GM12892 (cell line): ENCODE measurements at places on chromosomes 1 and 21.

GRCh38 chr1:30284728-30285475, 438.5 kb downstream of the MATN1 start:
- no peak for DNase-seq

- DNase-seq: no peak
Observed at GRCh38 chr1:125085720-125086591, 3901.2 kb downstream of the SRGAP2C start.

- DNase-seq: no peak
Observed at GRCh38 chr1:150392627-150393026, 28.7 kb downstream of the RPRD2 start.

- DNase-seq: no peak
Observed at GRCh38 chr1:50305808-50306207, 117.4 kb downstream of the DMRTA2 start.

- DNase-seq: no peak
Observed at GRCh38 chr1:61501971-61502916, 222.7 kb downstream of the TM2D1 start.

DNA sequence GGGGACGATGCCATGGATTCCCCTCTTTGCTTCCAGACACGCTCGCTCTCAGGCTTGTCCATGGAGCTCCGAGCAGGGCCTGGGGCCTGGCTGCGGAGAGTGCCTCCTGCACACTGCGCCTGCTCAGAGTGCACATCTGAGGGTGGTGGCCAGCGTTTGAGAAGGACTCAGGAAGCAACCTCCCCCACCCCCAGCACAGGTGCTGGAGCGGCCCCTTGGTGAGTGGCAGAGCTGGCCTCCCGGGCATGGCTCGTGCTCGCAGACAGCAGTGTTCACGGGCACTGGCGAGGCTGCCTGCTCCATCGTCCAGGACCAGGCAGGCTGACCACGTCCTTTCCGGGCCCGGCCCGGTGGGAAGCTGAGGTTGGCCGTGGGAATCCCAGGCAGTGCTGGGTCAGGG, 2.8 kb downstream of the SPATC1L start:
- DNase-seq: no peak

DNA sequence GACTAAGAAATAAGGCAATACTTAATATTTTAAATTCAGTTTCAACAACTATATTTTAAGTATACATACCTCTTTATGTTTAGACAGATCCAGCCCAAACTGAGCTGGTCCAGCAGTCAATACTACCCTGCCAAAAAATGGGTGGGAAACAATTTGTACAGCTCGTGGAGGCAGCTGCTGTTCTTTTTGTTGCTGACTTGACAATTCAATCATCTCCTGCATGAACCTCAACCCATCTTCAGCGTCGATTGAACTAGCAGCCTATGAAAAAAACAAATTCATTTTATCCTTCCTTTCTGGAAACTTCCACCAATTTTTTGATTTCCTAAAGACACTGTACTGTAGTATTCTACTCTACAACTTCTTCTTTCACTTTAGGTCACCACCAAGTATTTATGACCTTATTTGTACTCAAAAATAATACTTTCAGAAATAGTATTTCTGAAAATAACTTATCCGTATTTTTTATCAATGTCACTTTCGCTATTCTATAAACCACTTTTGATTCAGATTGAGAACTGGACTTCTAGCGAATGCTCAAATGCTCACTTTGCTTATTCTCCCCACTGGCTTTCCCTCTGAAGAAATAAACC, 46.5 kb downstream of the EDEM3 start:
- DNase-seq: no peak

DNA sequence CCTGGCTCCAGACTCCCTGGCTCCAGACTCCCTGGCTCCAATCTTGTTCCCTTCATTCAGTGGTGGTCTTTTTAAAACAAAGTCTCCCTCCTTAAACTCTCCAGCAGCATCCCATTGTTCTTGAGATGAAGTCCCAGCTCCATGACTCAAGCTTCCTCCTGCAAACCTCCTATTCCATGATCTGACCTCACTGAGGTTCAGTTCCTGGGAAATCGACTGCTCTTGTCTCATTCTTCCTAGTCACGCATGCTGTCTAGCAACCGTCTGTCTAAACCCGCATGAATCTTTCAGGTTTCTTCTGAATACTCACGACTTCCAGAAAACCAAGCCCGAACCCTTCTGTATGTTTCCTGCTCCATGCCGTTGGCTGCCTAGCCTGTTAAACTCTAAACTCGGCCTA, 91.9 kb downstream of the RAVER2 start:
- no peak for DNase-seq

GRCh38 chr1:58939146-58939545, 155.3 kb upstream of the JUN start:
- no peak for DNase-seq

DNA sequence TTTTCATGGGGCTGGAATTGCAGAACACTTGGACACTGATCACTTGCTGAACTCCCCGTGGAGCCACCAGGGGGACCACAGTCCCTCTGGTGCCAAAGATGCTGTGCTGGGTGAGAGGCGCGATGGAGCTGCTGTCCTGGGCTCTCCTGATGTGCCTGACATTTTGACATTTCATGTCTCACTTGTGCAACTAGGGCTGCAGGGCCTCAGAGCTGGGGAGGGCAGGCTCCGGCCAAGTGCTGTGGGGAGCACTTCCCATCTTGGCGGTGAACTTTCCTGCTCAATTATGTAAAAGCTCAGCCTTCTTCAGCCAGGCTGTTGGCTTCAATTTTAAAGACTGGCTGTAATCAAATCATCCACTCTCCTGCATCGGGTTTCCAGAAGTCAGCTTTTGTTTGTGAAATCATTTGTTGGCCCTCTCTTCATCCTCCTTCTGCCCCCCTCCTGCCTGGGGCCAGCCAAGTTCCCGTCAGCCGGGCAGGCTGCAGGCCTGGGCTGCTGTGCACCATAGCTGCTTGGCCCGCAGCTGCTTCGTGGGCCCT, 36.8 kb downstream of the KCNAB2 start:
- no peak for DNase-seq

DNA sequence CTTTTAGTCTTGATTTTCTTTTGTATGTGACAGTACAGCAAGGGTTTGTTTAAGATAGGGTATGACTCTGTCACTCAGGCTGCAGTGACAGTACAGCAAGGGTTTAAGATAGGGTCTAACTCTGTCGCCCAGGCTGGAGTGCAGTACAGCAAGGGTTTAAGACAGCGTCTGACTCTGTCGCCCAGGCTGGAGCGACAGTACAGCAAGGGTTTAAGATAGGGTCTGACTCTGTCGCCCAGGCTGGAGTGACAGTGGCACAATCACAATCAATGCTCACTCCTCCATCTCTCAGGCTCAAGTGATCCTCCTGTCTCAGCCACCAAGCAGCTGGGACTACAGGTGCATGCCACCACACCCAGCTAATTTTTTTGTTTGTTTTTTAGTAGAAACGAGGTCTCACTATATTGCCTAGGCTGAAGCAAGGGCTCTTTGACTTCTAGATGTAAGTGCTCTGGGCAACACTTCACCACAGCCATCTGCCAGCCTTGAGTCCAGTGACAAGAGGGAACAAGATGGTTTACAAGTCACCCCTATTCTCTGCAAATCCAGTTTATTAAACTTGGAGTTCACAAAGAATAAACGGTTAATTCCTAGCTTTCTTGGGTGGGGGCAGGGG, 965 bp upstream of the SH2D5 start:
- DNase-seq: no peak

- no peak for DNase-seq
Observed at GRCh38 chr1:76463278-76463677, 388.7 kb downstream of the ST6GALNAC3 start.
